HuH-7 (cell line): ENCODE measurements at places on chromosomes 11 and 22.

- no peak for DNase-seq
These were observed 92.7 kb downstream of the NAV2 start for GRCh38 chr11:19805376-19805775.

DNA sequence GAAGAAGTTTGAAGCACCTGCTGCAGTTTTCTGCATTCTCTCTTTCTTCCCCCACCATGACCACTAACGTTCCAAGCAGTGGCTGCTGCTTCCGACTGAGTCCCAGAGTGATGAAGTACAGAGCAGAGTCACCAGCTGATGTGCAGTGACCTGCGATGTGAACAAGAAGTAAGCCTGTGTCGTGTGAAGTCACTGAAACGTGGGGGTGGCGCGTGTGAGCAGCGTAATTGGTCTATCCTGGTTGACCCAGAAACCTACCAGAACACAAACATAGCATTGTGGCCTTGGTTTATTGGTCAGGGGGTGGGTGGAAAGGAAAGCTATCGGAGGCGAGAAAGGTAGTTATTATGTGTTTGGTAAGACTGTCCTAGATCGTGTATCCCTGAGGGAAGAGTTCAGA lies 3.5 kb downstream of the KRTAP5-7 start:
- no peak for DNase-seq

DNA sequence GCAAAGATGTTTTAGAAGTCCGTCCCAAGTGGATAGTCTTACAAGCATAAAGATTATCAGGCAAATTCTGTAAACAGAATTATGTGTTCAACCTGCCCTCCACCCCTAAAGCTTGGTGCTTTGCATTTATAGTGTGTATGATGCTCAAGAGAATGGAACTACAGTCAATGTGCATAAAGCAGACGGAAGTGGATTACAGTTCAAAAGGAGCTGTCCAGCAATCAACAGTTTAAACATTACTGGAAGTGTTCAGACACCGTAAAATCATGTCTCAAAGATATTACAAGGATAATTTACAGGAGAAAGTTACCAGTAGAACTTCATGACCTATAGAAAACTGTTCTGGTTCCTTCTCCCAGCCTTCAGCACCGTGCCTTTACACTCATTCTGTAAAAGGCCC lies 1.0 kb downstream of the RIC3 start:
- DNase-seq = no peak

DNA sequence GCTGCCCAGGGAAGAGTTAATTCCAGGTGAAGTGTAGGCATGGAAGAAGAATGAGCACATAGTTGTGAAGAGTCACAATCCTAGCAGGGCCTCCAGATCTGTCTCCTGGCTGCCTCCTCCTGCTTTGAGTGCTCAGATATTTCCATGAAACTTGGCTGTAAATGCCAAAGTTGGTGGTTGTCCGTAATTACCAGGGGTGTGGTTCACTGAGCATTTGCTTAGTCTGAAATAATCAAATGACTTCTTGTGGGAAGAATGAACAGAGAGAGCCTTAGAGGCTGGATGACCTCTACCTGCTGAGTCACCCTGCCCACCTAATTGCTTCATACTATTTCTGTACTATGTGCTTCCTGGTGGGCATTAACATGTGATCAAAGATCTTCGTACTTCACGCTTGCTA lies 50.9 kb downstream of the APIP start:
- no peak for DNase-seq

DNA sequence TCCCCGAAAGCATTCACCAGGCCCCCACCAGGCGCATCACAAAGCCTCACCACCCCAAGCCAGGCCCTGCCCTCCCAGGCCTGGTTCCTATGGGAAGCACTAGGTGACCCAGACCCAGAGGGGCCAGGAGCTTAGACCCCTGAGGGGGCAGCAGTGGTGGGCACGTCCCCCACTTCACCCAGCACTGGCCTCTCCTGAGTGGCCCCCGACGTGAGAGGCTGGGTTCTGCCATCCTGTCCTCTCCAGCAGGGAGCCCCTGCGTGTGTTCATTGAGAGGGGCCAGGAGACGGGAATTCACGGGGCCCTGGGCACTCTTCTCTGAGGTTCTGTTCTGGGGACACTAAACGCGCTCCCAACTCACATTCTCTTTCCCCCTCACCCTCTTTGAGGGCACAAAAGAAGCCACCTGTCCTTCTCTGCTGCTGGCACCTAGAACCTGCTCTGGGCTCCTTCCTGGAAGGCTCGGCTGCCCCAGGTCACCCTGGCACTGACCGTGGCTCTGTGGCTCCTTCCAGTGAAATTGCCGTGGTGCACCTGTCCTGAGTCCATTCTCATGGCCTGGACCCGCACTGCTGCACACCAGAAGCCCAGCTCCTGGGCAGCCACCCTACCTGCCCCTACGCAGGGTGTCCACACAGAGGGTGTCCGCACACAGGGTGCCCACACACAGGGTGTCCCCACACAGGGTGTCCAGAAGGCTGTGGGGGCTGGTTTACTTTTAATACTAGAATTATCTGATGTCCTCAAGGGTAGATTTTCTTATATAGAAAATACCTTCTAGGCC lies 12.2 kb downstream of the PTDSS2 start:
- no peak for DNase-seq

DNA sequence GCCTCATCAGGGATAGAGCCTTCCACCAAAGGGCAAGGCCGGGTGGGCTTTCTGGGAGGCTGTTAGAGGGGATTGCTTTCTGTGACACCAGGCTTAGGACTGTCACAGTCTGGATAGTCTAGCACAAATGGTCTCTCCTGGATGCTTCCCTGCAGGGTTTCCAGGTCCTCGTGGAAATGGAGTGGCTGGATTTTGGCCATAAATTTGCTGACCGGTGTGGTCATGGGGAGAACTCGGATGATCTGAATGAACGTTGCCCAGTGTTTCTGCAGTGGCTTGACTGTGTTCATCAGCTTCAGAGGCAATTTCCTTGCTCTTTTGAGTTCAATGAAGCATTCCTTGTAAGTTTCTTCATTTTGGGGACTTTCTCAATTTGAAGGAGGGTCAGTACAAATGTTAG lies 67.1 kb upstream of the HORMAD2 start:
- no peak for DNase-seq
